Non-pigmented ciliary epithelial cell (primary cell): ENCODE measurements at places on chromosomes 11 and 22.

- no peak for DNase-seq
Measured at GRCh38 chr11:35620795-35621194, 2.5 kb downstream of the FJX1 start.

GRCh38 chr11:13188179-13188578, 89.4 kb upstream of the BMAL1 start:
- DNase-seq, result no peak

DNA sequence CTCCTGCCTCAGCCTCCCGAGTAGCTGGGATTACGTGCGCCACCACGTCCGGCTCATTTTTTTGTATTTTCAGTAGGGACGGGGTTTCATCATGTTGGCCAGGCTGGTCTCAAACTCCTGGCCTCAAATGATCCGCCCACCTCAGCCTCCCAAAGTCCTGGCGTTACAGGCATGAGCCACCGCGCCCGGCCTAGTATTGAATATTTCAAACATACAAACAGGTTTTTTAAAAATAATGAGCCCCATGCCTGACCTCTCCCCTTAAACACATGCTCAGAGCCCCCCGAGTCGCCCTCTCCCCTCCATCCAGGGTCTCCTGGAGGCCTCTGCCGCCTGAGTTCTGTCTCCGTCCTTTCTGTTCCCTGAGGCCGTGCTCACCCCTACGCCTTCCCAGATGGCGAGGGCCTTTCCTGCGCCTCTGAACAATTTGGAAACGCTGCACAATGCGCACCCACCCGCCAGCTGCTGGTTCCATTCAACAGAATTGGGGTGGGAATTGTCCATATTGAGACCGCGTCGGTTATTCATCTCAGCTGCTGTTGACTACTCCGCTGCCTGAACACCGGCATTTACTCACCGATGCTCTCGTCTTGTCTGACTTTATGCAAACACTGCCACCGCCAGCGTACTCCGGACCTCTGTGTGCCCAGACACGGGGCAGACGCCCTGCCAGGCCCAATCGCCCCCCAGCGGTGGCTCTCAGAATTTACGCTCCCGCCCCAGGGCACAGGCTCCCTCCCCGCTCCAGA, 13.6 kb upstream of the RNH1 start:
- no peak for DNase-seq

DNA sequence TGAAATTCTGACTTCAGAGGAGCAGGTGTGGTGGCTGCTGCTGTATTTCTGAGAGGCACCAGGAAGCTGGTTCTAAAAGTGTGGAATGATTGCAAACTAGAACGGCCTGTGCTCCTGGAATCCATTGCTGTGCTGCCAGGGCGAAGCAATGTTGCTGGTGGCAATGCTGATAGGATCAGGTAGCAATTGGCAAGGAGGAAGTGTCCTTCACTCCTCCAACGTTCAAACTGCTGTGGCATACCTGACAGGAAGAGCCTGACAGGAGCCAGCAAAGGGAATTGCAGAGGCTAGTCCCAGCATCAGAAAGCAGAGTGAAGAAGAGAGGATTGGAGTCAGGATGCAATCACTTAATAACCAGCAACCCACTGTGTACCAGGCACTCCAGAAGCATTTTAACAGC, 118.2 kb downstream of the FAR1 start:
- DNase-seq, result no peak

- DNase-seq, result no peak
Measured at GRCh38 chr11:114252767-114253166, 43.4 kb upstream of the NNMT start.

GRCh38 chr11:47394050-47394321, 14.4 kb upstream of the SLC39A13 start:
- no peak for DNase-seq

- DNase-seq, result no peak
Measured at GRCh38 chr11:102552447-102553194, 22.1 kb upstream of the MMP7 start.

DNA sequence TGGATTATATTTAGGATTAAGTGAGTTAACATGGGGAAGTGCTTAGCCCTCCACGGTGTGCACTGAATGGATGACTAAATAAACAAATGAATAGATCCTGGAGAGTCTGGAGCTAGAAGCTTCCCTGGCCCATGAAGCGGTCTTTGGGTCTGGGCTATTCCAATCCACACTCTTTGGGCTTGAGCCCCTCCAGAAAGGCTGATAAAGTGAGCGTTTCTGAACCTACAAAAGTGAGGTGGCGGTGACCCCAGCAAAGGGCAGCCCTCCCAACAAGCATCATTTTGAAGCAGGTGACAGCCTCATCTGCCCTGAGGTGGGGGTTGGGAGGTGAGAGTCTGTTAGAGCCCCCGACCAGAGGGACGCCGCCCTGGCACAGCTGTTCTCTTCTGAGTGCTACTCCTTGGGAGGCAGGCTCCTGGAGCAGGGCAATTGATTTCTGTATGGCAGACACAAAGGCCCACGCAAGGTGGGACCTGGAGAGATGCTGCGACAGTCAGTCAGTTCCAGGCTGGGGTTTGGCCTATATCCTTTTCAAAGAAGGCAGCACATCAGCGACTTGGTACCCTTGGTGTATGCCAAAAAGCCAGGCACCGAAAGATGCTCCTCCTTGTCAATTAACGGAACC, 157.8 kb downstream of the CACNA1I start:
- DNase-seq, result no peak

DNA sequence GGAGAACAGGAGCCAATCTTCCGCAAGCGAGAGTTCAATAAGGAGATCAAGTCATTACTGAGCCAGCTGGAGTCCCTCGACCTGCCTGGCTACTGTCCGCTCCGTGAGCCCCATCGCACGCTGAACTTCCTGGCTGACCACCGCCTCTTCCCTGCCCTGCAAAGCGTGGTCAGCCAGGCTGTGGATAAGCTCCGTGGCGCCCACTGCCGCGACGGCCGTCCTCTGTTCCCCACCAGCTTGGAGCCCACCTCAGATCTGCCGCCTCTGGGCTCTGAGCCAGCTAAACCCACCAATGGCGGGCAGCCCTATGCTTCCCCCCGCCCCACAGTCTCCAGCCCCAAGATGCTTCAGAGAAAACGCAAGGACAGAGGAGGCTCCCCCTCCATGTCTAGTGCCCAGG, 2.3 kb downstream of the CCDC116 start:
- no peak for DNase-seq

DNA sequence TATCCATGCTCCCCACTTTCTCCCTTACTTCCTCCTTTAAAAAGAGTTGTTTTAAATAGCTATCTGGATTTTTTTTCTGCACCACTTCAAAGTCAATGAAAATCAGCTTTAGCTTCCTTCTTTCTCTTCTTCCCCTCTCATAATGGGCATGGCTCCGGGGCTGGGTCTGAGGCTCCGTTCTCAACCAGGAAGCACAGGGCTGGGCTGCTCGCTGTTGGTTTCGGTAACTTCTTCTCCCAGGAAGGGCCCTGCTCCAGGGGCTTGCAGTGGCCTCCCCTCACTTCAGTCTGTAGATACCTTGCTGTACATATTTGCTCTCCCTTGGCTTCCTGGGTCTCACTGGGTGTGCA, 23.8 kb downstream of the MICAL2 start:
- DNase-seq, result no peak

GRCh38 chr11:36601155-36601554, 3.1 kb upstream of the RAG2 start:
- no peak for DNase-seq

- no peak for DNase-seq
Measured at GRCh38 chr11:101277036-101277435, 147.4 kb upstream of the PGR start.

DNA sequence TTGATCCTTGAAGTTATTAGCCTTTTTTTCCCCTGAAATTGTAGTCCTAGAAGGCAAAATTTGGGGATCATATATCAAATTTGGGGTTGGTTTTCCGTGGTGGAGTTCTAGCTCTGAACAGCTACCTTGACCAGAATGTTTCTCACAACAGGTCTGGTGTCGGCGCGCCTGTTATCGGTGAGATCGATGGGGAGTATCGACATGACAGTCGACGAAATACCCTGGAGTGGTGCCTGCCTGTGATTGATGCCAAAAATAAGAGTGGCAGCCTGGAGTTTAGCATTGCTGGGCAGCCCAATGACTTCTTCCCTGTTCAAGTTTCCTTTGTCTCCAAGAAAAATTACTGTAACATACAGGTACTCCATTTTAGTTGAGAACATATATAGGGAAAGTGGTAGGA, 9.9 kb upstream of the PHLDB1 start:
- no peak for DNase-seq

DNA sequence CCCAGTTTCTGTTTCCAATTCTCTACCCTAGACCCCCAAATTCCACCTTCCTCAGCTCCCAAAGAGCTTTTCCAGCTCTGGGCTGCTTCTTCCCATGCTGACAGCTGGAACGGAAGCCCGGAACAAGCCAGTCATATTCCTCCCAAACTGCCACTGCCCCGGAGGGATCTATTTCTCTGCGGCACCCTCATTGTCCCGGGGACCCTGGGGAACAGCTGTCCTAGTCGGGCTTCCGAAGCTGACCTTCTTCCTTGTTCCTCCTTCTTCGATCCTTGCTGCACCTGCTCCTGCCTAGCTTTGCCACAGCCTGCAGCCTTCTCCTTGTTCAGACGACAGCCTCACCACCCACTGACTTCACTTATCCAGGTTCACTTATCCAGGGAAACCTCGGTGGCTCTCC, 105.7 kb downstream of the TSPAN18 start:
- no peak for DNase-seq

GRCh38 chr11:73218106-73218829, at the start of gene P2RY2:
TSS of gene P2RY2 (plus strand) at chr11:73218281. CDS start at chr11:73234160, 15,879 bp downstream.
- DNase-seq, result no peak

DNA sequence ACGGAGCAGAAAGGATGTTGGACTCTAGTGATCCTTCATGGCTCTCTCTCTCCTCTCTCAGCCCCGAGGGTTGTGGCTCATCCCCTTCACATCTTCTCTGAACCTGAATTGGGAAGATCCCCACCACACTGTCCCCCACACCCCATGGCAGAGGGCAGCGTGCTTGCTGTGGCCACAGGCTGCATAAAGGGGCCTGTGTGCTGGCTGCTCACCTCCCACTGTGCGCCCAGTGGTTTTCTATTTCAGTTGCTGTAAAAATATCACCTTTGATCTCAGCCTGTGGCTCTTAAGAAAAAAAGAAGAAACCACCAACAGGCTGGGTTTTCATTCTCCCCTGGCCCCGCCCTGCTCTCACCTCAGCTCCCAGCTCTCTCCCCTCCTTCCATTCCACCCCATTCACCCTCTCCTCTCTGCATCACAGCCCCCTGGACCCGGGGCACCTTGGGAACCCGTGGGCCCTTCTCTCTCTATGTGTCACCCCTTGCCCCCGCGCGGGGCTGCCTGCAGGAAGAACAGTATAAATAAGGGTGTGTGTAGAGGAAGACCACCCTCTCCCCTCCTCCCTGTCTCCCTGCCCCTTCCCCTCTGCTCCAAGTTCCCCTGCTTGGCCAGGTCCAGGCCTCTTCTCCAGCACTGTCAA, 25.8 kb upstream of the WNT11 start:
- DNase-seq, result no peak

GRCh38 chr11:128964463-128964930, 21.8 kb upstream of the TP53AIP1 start:
- no peak for DNase-seq

GRCh38 chr11:108032800-108033199, 24.1 kb downstream of the CUL5 start:
- DNase-seq, result no peak

- no peak for DNase-seq
Measured at GRCh38 chr11:86202013-86202336, 42.6 kb upstream of the EED start.

- no peak for DNase-seq
Measured at GRCh38 chr11:66083767-66084166, 13.7 kb downstream of the PACS1 start.

- no peak for DNase-seq
Measured at GRCh38 chr22:39658367-39658766, 87.8 kb downstream of the CACNA1I start.

DNA sequence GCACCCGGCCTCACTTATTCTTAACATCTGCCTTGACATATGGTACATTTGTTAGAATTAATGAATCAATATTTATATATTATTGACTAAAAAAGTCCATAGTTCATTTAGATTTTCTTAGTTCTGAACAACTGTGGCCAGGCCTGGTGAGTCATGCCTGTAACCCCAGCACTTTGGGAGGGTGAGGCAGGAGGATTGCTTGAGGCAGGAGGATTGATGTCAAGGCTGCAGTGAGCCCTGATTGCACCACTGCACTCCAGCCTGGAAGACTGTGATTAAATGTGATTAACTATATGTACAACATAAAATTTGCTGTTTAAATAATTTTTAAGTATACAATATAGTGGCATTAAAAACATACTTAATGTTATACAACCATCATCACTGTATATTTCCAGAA, 5.6 kb downstream of the UVRAG start:
- no peak for DNase-seq

DNA sequence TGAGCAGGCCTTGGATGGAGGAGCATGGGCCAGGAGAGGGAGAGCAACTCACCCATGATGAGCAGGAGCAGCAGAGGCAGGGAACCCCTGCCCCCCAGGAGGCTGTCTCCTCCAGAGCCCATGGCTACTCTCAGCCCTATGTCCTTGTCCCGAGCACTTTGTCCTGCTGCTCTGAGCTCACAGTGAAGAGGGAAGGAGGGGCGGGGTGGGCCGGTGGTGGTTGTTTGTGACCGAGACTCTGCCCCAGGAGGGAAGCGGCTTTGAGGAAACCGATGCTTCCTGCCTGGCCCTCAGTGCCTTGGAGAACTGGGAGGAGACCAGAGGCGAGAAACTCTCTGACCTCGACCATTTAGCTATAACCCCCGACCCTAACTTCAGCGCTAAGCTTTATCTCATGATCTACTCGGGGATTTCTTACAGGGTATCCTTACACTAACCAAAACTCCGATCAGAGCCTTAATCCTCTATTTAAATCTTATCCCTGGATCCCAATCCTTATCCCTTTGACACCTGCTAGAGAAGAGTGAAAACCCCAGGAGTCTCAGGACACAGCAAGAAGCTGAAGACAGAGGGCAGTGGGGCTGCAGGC, at the start of gene ROBO4:
Gene ROBO4 (minus strand): TSS at position 192 of the 589 bp plus-strand sequence. CDS start 70 bp downstream, at position 122.
- no peak for DNase-seq

- DNase-seq, result no peak
Measured at GRCh38 chr11:47980088-47980906, at the start of gene PTPRJ. TSS of gene PTPRJ (plus strand) at chr11:47980559. CDS start at chr11:47980913, 354 bp downstream.

GRCh38 chr11:83599066-83599465, 312.9 kb upstream of the CCDC90B start:
- DNase-seq, result no peak

- no peak for DNase-seq
Measured at GRCh38 chr11:123393312-123393927, 36.6 kb upstream of the GRAMD1B start.

DNA sequence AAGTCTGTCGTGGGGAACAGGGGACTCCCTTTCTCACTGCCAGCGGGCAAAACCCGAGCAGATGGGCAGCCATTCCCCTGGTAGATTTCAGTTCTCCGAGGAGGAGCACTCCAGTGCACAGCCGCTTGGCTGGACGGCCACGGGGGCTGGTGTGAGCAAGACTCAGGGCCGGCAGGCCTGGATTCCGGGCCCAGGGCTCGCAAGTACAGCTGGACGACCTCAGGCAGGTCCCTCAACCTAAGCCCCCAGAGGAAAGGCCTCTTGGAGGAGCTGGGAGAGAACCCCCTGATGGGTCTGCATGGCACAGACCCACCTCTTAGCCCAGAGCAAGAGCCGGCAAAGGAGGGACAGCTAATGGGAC, 31.3 kb upstream of the TCF20 start:
- DNase-seq, result no peak

GRCh38 chr11:67022961-67023956, at the start of gene SYT12:
TSS of gene SYT12 (plus strand) at chr11:67023134. CDS start at chr11:67030145, 7,011 bp downstream.
- no peak for DNase-seq
